GOT3 (cell line): ENCODE measurements at places on chromosomes 12 and 14.
A peak's percentile ranks its signal among the peaks of the same experiment; 100 is the strongest.

DNA sequence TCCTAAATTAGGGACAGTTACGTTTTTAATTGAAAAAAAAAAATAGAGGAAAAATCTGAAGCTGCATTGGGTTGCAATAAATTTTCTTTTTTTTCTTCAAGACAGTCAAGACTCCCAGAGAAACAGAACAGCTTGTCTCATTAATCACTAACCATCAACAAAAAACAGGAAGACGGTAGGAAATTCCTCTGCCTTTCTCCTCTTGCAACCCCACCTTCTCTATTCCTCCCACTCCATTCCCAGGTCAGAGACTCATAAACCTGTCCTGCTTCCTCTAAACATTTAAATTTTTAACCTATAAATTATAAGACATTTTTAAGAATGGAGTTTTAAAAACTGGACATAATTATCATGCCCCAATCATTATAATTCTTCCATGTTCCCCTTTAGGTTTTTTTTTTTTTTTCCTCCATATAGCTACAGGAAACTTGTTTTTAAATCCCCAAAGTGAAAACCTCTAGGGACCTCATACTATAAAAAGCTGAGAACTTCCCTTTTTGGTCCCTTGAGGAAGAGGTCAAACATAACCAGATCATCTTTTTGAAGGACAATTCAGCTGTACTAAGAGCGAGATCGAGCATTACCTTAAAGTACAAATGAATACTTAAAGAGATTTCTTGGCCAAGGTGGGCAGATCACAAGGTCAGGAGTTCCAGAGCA lies 36.0 kb downstream of the CPM start:
- DNase-seq, result no peak

- DNase-seq, result no peak
These were observed 35.7 kb downstream of the B4GALNT3 start for GRCh38 chr12:495466-495865.

GRCh38 chr14:24377657-24378056 lies 9.7 kb downstream of the NFATC4 start:
- no peak for DNase-seq

DNA sequence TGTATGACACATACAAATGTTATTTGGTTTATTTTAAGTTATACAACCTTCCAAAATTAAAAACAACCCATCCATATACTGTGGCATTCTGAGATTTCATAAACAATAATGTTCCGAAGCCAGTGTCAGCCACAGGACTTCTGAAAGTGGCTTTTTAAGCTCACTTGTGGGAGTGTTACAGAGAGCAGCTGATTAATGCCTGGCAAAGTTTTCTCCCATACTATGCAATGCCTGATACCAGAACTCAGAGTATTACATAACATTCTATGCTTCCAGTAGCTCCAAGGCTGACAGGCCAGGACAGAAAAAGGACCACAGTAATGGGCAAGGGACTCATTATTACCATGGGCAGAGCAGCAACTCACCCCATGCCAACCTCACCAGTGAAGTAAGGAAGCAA lies 29.3 kb downstream of the NELL2 start:
- DNase-seq, result no peak

GRCh38 chr12:131189781-131190180 lies 236.1 kb downstream of the ADGRD1 start:
- DNase-seq, result no peak

- DNase-seq, result no peak
These were observed 20.7 kb downstream of the GCH1 start for GRCh38 chr14:54881761-54882401.

GRCh38 chr14:60510254-60510950 lies 1.5 kb downstream of the SIX6 start:
- no peak for DNase-seq

GRCh38 chr14:36857136-36857535 lies 195.5 kb downstream of the PAX9 start:
- no peak for DNase-seq

DNA sequence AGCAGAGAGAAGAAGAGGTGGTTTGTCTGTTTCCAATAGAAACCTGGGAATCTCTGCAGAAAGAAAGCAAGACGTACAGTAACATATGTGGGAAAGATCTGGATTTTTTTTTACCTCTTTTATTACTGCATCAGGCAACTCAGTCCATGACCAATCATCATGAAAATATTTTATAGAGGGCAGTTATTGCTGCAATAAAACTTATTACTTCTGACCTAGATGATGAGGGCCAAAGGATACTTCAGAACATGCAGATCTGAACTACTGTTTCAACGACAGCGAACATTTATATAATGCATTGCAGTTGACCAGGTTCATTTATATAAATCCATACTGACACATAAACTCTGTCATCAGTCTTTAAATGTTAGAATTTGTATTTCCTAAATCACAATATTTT lies 67.7 kb downstream of the STAB2 start:
- no peak for DNase-seq

DNA sequence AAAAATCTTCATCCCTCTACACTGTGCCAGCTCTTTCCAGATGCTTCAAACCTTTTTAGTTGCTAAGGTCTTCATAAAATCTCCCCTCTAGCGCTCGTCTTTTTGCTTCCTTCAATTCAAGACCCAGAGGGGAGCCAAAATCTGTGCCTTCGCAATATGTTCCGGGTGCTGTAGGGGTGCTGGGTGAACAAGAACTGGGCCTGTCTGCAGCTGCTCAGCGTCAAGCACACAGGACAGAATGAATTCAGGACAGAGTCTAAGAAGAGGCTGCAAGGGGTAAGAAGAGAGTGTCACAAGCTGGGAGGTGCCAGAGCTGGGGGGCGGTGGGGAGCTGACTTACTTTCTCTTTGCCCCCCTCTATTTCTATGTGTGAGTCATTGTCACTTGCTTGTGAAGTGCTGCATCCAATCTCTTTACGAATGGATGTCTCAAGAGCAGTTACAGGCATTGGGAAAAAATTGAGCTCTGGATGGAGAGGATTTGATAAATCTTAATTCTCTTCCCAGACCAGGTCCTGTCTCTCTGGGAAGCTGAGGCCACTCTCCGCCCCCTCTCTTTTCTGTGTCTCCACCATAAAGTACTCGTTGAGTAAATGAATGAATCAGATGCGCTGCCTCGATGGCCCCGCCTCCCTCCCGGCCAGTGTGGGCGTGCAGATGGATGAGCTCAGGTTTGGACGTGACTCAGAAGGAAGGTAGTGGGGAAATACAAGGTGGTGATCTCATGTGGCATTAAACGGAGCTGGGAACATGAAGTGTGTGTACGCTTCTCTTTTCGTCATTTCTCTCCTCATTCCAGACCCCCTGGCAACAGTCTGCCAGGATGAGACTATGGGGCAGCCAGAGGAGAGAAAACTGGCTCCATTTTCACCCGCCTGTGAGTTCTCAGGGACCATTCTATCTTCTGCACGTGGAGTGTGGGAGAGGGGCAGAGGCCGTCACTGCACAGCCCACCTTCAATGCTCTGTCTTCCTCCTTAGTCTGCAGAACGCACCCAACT lies 91.3 kb downstream of the TSPAN9 start:
- DNase-seq, result peak; percentile 57

- DNase-seq, result no peak
These were observed 2.2 kb downstream of the CDK2AP1 start for GRCh38 chr12:123269395-123269892.

DNA sequence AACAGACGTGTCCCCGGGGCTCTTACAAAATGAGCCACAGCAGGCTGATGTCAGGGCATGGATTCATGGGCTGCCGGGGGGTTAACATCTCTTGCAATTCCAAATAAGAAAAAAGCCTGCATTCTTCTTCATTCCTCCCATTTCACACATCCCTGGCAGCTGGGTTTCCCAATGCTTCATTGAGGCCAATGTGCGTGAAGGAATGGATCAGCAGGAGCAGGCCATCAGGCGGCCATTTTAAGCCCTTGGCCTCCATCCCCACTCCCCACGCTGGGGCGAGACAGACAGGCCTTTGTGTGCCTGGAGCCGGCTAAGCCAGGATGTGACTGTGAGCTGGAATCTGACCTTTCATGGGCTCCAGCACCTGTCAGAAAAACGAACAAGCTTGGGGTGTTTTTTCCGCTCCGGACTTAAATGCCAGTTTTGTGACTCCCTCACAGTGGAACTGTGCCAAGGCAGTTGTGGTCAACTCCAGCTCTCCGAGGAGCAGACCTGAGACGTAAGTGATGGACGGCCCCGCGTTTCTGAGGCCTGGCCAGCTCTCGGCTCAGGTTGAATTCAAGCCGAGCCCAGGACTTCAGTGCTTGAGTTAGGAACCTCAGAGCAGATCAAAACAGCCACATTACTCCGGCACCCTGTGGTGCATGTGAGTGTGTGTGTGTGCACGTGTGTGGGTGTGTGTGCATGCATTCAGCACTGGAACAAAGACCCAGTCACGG lies 133.1 kb downstream of the TMEM30B start:
- no peak for DNase-seq

DNA sequence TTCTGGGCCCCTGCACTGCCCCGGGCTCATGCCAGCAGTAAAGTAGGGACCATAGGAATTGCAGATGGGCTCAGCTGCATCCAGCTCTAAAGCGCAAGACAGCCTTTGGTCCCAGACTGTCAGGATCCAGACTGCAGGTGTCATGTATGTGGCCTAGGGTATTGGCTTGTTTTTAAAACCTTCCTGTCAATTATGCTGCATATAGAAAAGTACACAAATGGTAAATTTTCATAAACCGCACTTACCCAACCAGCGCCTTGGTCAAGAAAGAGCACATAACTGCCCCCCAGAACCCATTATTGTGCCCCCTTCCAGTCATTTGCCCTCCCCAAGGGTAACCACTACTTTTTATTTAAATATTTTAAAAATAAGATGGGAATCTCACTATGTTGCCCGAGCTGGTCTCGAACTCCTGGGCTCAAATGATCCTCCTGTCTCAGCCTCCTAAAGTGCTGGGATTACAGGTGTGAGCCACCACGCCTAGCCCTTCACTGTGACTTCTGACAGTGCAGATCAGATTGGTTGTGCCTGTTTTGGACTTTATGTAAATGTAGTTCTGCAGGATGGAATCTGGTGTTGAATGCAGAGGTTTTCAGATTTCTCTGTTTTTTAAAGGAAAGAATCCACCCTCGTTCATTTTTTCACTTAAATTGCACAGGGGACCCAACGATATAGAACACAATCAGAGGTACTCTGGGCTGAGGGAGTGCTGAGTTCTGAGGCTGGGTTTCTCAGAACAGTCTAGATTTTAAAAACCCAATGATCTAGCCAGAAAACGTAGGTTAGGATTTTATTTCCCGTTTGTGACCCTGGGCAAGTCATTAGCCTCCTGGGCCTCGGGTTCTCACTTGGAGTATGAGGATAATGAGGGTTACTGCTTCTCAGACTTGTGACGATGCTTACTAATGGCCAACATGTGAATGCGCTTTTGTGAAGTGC lies 6.7 kb downstream of the NR4A1 start:
- DNase-seq, result no peak

GRCh38 chr12:30822385-30823155 lies 67.8 kb upstream of the CAPRIN2 start:
- DNase-seq, result no peak

- no peak for DNase-seq
These were observed 26.3 kb downstream of the RXYLT1 start for GRCh38 chr12:63805704-63806672.
